Pulmonary artery endothelial cell (primary cell): ENCODE measurements at places on chromosomes 11 and 22.

DNA sequence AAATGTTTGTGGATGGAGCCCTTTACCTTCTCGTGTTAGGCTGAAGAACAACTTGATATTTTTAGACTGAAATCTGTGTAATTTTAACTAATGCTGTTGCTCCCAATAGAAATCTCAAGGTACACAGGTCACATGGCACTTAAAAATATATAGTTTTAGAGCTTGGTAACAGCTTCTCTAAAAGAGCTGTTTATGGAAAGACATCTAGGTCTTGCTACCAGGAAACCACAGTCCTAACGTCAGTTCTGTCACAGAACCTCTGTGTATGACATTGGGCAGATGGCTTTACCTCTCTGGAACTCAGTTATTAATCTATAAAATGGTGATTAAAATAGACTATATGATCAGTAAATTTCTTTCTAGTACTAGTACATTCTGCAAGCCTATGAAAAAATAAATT is 35.4 kb downstream of the PAK1 start:
- no peak for DNase-seq

GRCh38 chr11:32630844-32631243 is 47.2 kb downstream of the EIF3M start:
- DNase-seq = no peak

GRCh38 chr22:38843201-38843656 is 599 bp downstream of the NPTXR start:
- DNase-seq = no peak

DNA sequence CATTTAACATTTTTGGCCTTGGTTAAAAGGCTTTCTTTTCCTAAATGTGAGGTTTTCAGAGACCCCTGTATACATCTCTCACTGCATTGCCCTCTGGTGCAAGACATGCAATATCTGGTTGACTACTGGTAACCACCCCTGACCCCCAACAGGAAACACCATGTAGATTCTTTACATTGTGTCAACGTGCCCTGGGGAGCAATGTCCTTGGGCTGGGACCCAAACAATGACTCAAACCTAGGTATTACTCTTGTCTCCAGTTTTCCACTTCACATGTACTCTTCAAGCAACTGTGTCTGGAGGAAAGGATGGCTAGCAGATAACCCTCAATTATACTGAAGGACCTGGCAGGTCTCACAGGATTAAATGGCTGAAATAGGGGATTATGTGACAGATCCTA is 1.1 kb upstream of the GPR83 start:
- no peak for DNase-seq

GRCh38 chr22:40002935-40003715 is 8.4 kb downstream of the FAM83F start:
- DNase-seq = no peak

DNA sequence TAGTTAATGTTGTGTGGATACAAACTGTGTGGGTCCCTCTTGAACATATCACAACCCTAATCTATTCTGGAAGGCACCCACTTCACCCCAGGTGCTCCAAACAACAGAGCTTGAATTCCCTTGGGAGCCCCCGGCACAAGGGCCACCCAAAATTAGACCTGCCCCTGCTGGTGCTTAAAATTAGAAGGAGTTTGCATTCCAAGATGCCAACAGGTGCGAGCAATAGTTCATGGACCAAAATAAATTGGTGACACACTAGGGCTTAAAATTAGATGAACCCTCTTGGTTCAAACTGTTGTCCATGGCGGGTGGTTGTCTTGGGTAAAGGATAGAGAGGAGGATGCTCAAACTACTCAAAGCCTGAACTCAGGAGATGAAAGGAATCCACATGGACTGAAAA is 291.5 kb downstream of the MN1 start:
- DNase-seq = no peak

- no peak for DNase-seq
These were observed 179.9 kb upstream of the PLET1 start for GRCh38 chr11:112440518-112440917.

DNA sequence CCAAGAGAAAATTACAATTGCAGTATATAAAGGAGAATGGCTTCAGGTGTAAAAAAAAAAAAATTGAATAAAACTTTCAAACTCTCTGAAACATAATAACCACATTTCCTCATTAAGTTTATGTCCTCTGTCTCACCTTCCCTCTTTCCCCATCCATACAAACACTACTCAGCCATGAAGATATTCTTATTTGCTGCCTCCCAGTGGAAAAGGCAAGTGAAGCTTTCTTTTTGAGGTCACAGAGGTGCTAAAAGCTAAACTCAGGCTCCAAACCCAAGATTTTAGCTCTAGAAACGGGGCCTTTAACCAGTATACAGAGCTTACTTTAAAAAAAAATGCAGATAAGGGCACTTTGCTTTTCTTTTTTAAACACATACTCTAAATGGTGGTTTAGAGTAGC is 1568.5 kb downstream of the FAM181B start:
- DNase-seq = no peak

DNA sequence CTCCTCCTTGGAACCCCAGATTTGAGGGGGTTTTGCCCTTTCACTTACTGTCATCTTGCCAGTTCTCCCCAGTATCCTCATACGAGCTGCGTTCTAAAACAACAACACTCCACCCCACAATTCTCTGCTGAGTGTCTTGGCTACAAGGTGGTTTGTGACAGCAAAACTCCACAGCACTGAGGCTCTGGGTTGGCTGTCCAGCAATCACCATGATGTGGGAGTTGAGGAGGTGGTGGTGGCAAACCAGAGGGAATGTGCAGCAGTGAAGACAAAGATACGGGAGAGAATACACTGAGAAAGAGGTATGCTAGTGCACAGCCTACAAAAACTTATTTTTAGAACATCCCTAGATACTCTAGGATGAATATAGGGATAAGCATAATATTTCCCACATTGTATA is 335.0 kb downstream of the C11orf87 start:
- no peak for DNase-seq

- no peak for DNase-seq
These were observed 21.6 kb upstream of the FXYD6 start for GRCh38 chr11:117898059-117898458.

DNA sequence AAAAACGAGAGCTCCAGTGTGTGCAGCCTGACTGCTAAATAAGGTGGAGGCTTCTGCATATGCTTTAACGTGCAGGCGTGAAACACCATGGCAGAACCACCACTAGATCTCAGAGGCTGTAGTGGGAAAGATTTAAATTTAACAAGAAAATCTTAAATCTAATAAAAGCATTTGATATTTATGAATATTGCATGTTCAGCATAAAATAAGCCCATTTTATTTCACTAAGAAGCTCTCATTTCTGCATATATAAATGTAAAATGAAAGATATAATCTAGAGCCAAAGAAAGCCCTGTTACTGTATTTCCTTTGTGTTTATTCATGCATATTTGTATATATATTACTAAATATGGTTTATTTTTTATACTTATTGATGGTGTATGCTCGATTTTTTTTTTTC is 188.3 kb downstream of the DDX10 start:
- DNase-seq = no peak

DNA sequence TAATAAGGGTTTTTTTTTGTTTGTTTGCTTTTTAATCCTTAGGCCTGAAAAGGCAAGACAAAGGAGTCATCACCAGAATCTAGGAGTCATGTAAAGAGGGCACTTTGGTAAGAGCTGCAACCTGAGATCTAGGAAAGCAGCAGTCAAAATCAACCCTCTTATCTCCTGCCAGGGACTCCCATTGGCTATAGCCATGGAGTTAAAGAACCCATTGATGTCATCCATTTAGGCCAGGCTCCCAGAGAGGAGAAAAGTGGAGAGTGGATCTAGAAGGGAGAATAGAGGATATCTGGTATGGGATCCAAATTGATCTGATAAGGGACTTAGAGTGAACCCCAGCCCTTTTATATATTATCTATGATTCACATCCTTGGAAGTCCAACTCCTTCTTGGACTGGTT is 35.9 kb downstream of the ZNF215 start:
- no peak for DNase-seq

GRCh38 chr11:27116684-27117083 is 76.1 kb downstream of the BBOX1 start:
- no peak for DNase-seq

DNA sequence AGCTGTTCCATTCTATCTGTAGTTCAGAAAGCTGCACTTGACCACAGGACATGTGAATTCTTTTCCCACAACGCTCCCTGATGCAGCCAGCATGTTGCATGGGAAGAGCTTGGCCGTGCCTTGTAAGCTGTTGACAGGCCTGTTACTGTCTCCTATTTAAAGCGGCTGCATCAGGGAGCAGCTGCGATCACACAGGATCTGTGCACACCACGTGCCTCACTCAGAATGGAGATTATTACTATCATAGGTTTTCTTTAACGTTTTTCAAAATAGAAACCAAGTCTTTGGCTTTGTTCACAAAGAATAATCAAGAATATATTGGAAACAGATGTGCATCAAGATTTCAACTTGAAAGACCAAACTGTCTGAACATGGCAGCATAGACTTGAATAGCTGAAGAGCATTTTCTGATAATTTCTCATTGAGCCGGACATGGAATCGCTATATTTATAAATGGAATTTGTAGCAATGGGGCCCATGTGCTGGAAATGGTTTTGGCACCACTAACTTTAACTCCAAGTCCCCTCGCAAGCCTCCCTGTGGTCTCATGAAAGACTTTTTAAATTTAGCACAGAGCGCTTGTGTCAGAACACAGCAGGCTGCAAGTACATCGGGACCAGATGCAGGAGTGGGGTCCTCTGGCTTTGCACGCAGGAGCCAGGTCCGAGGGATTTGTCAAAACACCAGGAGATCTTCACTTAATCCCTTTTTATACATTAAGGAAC is 40.8 kb upstream of the MYO18B start:
- DNase-seq = no peak

DNA sequence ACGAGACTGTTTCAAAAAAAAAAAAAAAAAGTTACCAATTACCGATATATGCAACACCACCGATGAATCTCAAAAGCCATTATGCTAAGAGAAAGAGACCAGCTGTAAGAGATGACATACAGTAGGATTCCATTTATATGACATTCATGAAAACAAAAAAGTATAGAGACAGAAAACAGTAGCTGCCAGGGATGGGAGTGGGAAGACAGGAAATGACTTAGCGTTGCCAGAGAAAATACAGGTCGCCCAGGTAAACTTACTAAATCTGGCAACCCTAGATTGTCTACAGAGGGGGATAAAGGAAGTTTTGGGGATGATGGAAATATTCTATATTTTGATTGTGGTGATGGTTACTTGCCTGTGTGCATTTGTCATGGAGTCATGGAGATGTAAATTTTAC is 7.9 kb upstream of the C11orf24 start:
- no peak for DNase-seq

DNA sequence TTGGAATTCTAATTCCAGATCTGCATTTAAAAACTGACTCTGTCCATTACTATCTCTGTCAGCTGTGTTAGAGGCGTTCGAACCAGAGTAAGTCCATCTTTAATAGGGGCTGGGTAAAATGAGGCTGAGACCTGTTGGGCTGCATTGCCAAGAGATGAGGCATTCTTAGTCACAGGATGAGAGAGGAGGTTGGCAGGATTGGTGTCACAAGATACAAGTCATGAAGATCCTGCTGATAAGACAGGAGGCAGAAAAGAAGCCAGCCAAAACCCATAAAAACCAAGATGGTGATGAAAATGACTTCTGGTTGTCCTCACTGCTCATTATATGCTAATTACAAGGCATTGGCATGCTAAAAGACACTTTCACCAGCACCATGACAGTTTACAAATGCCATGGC is 356.3 kb upstream of the ISX start:
- DNase-seq = no peak

- no peak for DNase-seq
These were observed 37.3 kb downstream of the NUP50 start for GRCh38 chr22:45200860-45201511.

- DNase-seq = no peak
These were observed 11.6 kb downstream of the GGT5 start for GRCh38 chr22:24233235-24233634.
